NCI-H524 treated with DMSO at 0.1 percent for 48 hours (cell line): ENCODE measurements at places on chromosomes 1 and 21.

GRCh38 chr21:22076471-22076870, 1078.3 kb downstream of the NCAM2 start:
- no peak for DNase-seq

- DNase-seq, result no peak
Observed at GRCh38 chr21:28375708-28376385, 616.8 kb downstream of the LTN1 start.

DNA sequence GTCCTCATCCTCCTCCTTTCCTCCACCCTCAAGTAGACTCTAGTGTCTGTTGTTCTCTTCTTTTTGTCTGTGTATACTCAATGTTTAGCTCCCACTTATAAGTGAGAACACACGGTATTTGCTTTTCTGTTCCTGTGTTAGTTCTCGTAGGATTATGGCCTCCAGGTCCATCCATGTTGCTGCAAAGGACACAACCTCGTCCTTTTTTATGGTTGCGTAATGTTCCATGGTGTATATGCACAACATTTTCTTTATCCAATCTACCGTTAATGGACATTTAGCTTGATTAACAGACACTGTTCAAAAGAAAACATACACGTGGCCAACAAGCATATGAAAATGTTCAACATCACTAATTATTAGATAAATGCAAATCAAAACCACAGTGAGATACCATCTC, 44.3 kb upstream of the TMPRSS2 start:
- DNase-seq, result no peak

- DNase-seq, result no peak
Observed at GRCh38 chr1:11651017-11651416, 3.2 kb downstream of the FBXO2 start.

GRCh38 chr1:72271555-72272085, 10.7 kb downstream of the NEGR1 start:
- DNase-seq, result no peak

GRCh38 chr1:238962941-238963340, 423.4 kb upstream of the CHRM3 start:
- DNase-seq, result no peak

DNA sequence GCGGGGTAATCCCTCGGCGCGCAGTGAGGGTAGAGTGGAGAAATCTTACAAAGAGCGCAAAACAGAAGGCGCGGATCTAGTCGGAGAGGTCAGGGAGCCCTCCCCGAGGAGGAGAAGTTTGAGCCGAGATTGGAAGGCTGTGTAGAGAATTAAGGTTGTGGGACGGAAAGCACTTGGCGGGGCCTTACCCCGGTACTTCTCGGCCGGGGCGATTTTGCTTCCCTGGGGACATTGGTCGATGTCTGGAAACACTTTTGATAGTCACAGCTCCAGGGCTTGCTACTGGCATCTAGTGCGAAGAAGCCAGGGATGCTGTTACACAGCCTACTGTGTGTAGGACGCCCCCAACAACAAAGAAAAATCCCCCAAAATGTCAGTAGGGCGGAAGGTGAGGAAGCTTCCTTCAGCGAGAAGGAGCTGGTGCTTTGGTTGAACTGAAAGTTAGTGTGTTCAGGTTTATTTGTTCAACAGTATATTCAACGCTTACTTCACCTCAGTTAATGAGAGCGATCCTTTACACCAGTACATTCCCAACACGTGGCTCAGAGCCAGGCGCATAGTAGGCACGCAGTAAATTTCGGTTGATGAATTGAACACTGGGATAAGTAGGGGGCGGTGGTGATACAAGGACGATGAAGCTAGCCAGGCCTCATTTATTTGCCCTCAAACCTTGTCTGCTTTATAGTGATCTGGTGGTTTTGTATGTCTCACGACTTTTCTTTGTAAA, 807 bp downstream of the CEP85 start:
- no peak for DNase-seq

DNA sequence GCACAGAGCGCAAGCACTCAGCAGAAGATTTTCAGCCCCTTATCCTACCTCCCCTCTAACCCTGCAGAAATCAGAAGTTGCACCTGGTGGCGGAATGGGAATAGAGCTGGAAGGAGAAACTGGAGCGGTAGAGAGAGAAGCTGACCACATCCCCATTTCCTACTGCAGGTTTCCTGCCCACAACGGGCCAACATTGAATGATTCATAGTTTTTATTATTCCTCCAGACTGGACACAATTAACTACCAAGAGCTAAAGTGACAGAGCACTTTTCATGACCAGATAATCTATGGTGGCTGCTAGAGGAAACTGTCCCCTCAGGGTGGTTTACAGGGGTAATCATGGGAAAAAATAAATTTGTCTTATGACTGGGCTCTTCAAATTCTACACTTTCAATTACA, 21.3 kb upstream of the LRRC8D start:
- no peak for DNase-seq

DNA sequence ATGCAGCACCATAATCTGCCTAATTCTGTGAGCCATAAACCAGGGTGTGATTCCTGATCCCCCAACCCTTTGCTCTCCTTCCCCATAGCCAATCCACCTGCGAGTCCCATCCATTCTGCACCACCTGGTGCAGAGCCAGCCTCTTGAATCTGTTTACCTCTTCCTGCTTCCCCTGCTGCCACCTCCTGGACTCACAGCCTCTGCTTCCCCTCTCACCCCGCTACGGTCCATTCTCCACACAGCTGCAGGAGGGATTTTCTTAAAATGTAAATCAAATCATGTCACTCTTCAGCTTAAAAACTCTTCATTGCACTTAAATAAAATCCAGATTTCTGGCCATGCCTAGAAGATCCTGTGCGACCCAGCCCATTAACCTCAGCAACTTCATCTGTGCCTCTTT, 186.7 kb downstream of the FOXD2 start:
- no peak for DNase-seq

DNA sequence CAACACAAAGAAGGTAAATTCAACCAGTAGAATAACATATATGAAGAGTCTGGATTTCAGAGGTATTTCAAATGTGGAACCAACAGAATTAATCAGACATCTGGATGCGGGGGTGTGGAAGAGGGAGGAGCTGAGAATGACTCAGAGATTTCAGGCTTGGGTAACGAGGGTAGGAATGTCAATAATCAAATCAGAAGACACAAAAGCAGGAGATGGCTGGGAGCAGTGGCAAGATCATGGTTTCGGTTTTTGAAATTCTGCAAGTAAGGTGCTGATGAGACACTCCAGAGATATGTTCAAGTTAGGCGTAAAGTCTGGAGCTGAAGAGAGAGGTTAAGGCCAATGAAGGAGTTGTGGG, 64.0 kb downstream of the PLPPR5 start:
- DNase-seq, result no peak
